ENCODE measurements at places on chromosomes 2 and 18.

- no peak for DNase-seq
Observed at GRCh38 chr2:46259777-46260168, 37.4 kb upstream of the EPAS1 start.

DNA sequence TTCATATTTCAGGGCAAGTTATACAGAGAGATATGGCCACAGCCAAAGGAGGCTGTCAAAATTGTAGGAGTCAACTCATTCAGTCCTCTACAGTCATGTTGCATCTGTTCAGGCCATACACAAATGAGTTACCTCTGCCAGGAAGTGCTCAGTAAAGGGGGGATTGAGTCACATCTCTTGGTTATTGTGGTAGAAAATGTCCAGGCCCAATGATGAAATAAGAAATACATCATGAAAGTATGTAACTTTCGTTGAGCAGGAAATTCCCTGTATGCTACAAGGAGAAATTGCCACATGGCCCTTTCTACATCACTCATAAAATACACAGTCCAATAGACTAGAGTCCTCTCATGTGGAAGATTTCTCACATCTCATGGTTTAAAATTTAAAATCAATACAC, 103.9 kb upstream of the COL3A1 start:
- DNase-seq: no peak

DNA sequence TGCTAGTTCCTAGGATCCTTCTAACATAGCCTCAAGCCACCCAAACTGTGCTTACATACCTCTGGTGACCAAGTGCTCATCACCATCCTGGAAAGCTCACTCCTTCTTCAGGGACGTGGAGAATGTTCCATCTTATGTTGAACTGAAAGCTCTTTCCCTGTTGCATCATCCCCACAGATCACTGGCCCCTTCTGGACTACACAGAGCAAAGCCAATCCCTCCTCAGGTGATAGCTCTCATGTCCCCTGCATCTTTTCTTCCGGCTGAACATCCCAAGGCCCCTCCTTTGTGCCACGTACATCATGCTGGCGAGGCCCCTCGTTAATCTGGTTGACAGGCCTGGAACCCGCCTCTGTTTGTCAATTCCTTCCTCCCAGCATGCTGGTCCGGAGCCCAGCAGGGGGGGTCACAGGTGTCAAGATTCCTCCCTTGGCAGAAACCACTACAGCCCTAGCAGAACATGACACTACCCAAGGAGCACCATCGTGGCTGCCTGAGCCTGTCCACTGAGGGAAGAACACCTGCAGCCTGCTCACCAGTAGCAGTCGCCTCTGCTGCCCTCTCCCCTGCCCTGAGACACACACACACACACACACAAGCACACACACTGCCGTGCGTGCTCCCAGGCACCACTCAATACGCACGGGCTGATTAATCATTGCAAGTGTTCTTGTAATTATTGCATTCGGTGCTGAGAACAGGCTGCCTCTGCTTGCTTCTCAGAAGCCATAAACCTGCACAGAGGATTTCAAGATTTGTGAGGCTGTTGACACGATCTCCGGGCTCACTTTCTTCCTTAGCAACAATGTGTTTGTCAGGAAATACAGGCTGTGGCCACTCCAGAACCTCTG, 6.3 kb upstream of the KCNK3 start:
- DNase-seq: peak; percentile 27

- no peak for DNase-seq
Observed at GRCh38 chr18:58992301-58993231, 127.9 kb downstream of the ZNF532 start.

DNA sequence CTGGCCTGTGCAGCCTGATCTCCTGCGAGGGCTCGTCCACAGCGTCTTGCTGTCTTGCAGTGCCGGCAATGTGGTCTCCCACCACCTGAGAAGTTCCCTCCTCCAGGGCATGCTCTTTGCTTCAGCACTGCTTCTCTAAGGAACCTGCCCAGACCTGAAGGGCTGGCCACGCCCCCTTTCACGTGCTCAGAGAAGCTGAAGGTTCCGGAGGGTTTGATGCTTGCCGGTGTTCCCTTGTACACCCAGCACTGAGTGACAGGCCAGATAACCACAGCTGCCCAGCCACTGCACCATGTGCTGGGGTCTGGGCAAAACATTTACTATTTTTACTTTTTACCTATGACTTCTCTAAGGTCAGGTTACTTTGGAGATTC, 1.7 kb upstream of the POLR2D start:
- no peak for DNase-seq

- DNase-seq: no peak
Observed at GRCh38 chr2:69946351-69947324, 14.8 kb downstream of the ASPRV1 start.

Measured in NCI-H1436 treated with DMSO at 0.1 percent for 48 hours (cell line).